Putamen (tissue), 1 donor: ENCODE measurements at places on chromosomes 1 and 21.
A peak's percentile ranks its signal among the peaks of the same experiment; 100 is the strongest.

- no peak for DNase-seq
These were observed 279.5 kb downstream of the DSCAM start for GRCh38 chr21:40567501-40567900.

DNA sequence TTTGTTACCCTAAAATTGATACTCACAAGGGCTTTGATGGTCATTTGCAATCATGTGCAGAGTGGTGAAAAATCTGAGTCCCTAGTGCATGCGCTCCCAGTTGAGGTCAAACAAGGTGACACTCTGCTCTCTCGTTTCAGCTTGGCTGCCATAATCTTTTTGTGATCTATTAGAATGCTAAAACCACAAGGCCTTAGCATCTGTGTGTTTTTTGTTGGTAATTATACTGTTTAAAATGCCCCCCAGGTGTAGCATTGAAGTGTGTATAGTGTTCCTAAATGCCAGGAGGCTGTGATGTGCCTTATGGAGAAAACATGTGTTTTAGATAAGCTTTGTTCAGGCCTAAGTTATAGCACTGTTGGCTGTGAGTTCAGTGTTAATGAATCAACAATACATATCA is 89.3 kb downstream of the PLD5 start:
- no peak for DNase-seq

GRCh38 chr1:42044346-42044745 is 108.9 kb upstream of the GUCA2B start:
- DNase-seq = no peak

DNA sequence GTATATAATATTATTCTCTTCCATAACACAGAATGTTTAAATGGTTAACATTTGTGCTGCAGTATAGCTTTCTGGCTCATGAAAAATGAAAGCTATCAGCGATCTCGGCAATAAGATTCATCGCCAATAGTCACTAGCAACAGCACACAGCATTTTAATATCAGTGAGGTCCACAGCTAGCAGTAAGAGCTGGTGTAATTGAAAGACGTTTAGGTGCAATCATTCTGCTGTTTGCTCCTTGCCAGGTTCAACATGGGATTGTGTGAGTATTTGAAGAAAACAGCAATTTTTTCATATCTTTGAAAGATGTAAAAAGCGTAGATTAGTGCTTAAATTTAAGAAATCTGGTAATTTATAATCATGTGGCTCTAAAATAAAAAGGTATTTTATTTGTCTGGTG is 20.1 kb downstream of the PRKACB start:
- peak; percentile 49 for DNase-seq

DNA sequence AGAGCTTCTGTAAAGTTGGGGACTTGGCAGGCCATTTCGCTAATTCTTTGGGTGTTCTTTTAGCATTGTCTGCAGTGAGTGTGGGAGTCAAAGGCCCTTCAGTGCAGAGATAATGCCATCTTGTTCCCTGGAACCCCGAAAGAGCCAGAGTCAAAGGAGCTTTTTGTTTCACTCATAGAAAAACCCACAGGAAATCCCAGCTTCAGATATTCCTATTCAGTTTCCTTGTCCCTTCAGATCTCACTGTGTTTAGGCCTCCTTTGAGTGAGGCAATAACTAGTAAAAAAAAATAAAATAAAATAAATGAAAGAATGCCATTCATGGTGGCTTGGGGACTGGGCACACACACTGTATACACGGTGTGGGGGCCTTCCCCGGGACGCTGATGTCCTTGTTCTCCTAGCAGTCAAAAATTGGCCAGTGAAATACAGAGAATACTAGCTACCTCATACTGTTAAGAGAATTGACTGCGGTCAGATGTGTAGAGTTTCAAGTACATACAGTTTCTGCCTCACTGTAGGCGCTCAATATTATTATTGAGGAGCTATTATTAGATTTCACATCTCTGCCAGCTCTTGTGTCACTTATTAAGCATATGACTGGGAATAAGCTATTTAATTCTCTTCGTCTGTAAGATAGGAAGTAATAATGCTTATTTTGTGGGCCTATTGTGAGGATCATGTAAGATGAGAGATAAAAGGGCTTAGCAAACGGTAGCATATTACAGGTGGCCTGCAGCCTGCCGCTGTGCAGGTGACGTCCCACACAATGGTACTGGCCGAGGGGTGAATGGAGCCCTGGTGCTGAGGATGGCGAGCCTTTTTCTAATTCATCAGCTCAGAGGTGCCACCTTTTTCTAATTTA is 16.7 kb downstream of the DISC1 start:
- peak; percentile 84 for DNase-seq

DNA sequence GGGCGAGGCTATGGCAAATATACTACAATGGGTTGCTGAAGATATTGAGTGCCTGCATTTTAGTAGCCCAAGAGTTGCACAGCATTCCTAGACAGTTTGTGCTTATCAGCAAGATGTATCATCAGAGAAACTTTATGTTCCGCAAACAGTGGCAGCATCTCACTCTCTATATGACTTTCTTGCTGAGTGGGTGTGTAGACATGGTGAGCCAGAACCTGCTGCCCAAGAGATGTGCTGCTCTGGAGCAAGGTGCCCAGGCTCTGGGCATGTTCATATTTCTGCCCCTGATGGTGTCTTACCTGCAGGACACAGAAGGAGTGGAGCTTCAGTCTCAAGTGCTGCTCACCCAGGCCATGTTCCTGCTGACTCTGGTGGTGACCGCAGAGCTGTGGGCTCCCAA is 8.2 kb upstream of the RGSL1 start:
- DNase-seq = no peak

GRCh38 chr1:245835386-245835785 is 671.7 kb downstream of the SMYD3 start:
- DNase-seq = no peak

- no peak for DNase-seq
These were observed 1.7 kb upstream of the BMP8A start for GRCh38 chr1:39489567-39490239.

GRCh38 chr1:223180731-223181321 is 37.8 kb upstream of the TLR5 start:
- peak; percentile 38 for DNase-seq

GRCh38 chr1:158809862-158810261 is 21.3 kb upstream of the MNDA start:
- peak; percentile 34 for DNase-seq

DNA sequence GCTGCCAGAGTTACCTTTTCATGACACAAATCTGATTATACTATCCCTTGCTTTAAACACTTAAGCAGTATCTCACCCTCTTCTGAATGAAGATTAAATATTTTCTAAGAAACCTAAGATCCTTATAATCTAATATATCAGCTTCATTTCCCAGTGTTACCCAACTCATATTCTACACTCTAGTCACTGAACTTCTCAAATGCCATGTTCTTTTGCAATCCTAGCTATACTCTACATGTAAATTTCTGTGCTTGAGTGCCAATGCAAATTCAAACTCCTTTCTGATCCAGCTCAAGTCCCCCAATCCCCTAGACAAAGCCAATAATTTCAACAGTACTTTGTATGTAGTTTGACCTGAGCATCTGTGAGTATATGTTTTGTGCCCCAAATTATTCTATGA is 293.9 kb downstream of the SDCCAG8 start:
- DNase-seq = no peak

- DNase-seq = no peak
These were observed 53.2 kb upstream of the B3GALNT2 start for GRCh38 chr1:235557495-235557894.

- peak; percentile 7 for DNase-seq
These were observed 4.7 kb downstream of the TNN start for GRCh38 chr1:175072099-175072951.

- peak; percentile 70 for DNase-seq
These were observed 11.9 kb downstream of the PIGV start for GRCh38 chr1:26799479-26800142.

DNA sequence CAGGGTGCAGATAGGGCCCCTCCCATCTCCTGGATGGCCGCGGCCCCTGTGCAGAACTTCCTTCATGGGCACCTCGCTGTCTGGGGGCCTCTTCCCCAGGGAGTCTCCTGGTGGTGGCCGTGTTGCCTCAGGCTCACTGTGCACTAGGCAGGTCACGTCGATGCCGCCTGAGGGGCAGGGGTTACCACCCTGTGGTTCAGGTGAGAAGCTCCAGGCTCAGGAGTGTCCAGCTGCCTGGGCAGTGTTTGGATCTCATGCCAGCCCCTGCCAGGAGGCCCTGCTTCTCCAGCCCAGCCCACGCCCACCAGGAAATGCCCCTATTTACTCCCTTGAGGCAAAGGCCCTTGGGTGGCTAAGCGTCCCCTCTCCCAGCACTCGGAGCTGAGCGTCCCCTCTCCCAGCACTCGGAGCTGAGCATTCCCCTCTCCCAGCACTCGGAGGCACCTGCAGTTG is 2.1 kb downstream of the ITGB2 start:
- no peak for DNase-seq

GRCh38 chr1:4178501-4179113 is 278.5 kb upstream of the C1orf174 start:
- DNase-seq = no peak

DNA sequence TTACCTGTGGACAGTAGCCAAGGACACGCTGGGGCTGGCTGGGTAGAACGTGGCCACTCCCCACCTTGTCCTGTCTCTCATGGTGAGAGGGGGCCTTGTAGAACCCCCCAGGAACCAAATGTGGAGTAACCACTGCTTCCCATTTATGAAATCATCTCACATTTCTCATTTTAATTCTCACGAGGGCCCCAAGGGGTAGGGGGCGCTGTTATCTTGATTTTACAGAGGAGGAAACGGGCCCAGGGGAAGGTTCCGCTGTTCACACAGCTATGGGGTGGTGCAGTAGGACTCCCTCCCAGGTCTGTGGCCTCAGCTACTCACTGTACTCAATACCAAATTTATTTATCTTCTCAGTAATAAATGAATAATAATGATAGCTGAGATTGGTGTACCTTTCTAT is 5.5 kb downstream of the SMPDL3B start:
- no peak for DNase-seq

DNA sequence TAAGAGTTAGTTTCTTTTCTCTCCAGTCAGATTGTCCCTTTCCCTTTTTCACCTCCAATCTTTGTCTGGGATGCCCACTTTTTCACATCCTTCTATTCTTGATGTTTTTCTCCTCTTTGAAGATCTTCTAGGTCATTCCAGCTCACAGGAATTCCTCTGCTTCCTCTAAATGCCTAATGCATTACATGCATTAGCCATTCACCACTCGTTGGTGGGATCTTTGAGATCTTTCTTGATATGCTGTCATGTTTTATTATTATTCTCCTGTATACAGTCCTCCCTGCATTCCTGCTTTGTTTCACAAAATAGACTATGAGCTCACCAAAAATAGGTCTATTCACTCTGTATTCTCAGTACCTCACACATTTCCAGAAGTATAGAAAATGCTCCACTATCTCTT is 129.0 kb downstream of the LYPLAL1 start:
- no peak for DNase-seq

DNA sequence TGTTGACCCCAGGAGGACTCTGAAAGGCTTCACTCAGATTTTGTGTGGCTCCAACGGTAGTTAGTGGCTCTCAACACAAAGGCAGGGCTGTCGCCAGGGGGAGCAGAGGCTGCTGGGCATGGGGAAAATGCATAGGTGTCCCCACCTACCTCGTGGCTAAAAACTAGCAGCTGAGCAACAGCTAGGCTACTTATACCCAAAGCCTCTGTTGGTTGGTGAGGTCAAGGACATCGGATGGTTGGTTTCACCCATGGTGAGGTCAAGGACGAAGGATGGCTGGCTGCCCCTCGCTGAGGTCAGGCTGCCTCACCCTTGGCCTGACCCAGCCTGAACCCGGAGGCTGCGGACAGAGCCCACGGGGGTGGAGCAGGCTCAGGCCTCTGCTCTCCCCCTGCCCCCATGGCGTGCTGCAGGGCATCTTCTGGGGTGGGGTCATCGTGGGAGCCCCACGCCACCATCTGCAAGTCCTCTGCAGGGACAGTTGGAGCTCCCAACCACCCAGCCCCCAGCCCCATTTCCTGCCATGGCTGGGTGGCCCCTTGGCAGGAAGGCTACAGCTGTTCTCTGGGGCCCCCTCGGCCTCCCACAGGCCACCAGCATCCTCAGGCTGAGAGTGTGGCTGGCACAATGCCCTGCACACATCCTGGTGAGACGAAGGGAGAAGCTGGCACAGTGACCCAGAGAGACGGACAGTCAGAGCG is 8.5 kb upstream of the GNB1 start:
- DNase-seq = no peak

DNA sequence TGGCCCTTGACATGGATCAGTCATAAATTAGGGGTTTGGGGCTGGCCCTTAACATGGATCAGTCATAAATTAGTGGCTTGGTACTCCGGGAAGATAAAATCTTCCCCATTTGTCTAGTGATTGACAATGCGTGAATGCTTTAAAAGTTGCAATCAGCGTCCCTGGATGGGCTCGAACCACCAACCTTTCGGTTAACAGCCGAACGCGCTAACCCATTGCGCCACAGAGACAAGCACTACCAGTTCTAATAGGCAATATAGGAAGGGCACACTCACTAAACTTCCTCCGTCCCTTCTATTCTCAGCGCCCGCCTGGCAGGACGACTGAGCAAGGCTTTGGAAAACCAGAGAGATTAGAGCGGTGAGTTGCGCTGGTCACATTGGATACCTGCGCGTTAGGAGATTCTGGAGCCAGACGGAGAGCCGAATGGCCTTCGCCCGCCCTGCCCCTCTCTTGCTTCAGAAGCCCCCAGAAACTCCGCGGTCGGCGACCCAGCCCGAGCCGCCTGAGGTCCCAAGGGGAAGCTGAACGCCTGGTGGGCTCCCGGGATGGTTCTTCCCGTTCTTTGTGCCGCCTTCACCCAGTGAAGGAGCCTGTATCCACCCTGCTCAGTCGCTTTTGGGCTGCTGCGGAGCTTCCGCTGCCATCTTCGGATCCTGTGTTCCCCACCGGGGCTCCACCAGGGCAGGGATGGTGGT is 235.9 kb downstream of the FAM72C start:
- DNase-seq = no peak

DNA sequence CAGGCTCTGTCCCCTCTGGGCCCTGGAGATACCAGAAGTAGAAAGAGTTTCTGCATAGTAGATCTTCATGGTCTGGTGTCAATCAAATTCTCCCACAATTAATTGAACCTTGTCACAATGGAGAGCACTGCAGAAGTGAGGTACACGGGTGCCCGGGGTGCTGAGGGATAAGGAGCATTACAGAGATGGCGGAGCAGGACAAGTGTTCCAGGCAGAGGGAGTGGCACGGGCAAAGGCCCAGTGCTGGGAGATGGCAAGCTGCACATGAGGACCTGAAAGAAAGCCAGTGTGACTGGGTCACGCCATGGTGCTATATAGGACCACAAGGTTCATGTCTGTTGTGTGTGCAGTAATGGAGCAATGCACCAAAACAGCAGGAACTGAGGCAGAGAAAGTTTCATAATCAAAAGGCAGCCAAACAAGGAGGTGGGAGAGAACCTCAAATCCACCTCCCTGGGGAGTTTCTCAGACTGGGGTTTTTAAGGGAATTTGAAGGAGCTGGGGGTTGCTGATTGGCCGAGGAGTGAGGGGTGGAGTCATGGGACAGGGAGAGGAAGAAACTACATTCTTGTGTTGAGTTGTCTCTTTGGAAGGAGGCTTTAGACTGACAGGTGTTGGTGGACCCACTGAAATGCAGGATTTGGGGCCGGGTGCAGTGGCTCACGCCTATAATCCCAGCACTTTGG is 27.7 kb downstream of the ACOT11 start:
- DNase-seq = no peak
